Stimulated activated CD8-positive, alpha-beta memory T cell treated with anti-CD3 and anti-CD28 coated beads, Interleukin-7, amount 100 ng/mL, for 4 hours (primary cell): ENCODE measurements at places on chromosomes 6 and 20.

DNA sequence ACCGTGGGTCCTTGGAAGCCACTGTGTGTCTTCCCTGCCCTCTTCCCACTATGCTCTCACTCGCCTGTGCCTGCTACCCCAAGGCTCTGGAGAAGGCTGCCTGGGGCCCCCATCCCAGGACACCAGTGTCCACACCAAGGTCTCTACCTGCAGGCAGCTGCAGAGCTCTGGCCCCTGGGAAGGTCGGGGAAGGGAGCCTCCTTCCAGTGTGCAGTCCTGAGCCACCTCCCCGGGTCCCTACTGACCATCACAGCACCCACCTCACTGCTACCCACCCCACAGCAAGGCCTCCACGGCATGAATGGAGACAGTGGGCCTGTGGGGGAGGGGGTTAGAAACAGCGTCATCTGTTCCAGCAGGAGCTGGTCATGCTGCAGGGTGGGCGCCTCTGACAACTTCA, 35.6 kb downstream of the RBM38 start:
- DNase-seq: no peak

- DNase-seq: no peak
Measured at GRCh38 chr6:78670802-78671201, 196.5 kb upstream of the IRAK1BP1 start.

DNA sequence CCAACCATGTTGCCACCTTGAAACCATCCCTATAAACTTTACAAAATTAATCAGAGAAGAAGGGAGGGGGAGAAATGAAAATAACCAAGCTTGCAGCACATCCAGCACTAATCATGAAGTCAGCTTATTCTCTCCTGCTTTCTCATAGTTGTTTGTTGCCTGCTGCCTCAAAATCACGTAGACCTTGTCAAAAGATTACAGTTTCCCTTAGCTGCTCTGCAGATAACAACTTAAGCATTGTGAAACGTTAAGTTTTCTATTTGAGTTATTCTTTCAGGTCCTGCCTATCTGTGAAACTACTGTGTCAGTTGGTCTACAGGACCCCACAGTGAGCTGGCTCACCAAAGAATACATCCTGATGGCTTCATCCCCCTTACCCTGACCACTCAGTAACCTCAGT, 32.9 kb downstream of the SLC17A4 start:
- no peak for DNase-seq

DNA sequence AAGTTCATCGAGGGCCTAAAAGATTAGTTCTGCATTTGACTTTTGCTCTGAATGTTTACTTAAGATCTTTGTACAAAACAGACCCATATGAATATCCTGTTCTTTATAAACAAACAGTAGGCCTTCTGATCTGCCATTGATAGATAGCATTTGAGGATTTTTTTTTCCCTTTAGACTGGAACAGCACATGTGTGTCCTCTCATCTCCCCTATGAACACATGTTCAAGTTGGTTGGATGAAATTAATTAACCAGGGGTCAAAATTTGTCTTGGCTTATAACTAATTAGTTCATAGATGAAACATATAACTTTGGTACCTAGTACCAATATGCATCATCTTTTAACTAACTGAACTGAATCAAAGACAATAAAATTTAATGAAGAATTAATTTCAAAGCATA, 81.3 kb downstream of the AK9 start:
- DNase-seq: no peak

GRCh38 chr6:108363889-108364313, 69.0 kb downstream of the AFG1L start:
- DNase-seq: no peak

- DNase-seq: no peak
Measured at GRCh38 chr20:8454137-8454712, 322.2 kb downstream of the PLCB1 start.

- no peak for DNase-seq
Measured at GRCh38 chr6:146388736-146389364, 154.8 kb upstream of the RAB32 start.

GRCh38 chr6:40779409-40779808, 192.2 kb upstream of the LRFN2 start:
- DNase-seq: no peak

GRCh38 chr20:7609251-7609650, 331.0 kb downstream of the HAO1 start:
- DNase-seq: no peak

- no peak for DNase-seq
Measured at GRCh38 chr20:40748182-40748581, 59.1 kb upstream of the MAFB start.

DNA sequence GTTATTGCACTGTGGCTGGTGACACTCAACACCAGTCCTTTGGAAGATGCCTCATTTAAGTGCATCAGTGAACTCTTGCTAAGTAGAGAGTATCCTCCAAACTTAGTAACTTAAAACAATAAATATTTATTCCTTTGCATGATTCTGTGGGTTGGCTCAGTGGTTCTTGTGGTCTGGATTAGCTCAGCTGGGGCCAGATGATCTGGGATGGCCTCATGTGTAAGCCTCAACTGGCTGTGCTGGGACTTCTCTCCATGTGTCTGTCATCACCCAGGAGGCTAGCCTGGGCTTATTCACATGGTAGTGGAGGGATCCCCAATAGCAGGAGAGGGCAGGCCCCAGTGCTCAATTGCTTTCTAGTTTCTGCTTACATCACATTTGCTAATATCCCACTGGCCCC, 8.3 kb downstream of the LRRN4 start:
- DNase-seq: no peak

- DNase-seq: no peak
Measured at GRCh38 chr6:156870924-156871539, 93.9 kb downstream of the ARID1B start.

DNA sequence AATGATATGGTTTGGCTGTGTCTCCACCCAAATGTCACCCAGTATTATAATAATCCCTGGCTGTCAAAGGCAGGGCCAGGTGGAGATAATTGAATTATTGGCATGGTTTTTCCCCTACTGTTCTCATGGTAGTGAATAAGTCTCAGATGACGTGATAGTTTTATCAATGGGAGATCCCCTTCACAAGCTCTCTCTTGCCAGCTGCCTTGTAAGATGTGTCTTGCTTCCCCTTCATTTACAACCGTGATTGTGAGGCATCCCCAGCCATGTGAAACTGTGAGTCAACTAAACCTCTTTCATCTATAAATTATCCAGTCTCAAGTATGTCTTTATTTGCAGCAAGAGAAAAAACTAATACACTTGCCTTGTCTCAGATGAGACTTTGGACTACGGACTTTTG, 907.3 kb upstream of the MANEA start:
- no peak for DNase-seq

GRCh38 chr20:45407067-45407745, 883 bp upstream of the DBNDD2 start:
- DNase-seq: no peak

DNA sequence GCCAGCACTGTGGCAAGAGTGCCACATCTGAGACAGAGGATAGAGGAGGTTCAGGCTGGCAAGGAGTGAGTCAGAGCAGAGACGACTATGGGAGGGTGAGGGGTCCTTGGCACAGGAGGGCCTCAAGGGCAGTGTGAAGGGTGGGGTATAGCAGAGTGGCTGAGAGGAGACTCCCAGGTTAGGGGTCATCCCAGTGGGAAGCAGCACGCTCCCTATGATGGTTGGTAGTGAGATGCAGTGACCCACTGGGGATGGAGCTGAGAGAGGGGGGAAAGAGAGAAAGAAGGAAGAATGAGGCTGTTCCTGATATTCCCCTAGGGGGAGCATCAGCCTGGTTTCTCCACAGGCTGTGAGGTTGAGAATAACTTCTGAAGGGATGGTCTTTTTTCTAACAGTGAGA, 97.3 kb downstream of the INSM1 start:
- no peak for DNase-seq

DNA sequence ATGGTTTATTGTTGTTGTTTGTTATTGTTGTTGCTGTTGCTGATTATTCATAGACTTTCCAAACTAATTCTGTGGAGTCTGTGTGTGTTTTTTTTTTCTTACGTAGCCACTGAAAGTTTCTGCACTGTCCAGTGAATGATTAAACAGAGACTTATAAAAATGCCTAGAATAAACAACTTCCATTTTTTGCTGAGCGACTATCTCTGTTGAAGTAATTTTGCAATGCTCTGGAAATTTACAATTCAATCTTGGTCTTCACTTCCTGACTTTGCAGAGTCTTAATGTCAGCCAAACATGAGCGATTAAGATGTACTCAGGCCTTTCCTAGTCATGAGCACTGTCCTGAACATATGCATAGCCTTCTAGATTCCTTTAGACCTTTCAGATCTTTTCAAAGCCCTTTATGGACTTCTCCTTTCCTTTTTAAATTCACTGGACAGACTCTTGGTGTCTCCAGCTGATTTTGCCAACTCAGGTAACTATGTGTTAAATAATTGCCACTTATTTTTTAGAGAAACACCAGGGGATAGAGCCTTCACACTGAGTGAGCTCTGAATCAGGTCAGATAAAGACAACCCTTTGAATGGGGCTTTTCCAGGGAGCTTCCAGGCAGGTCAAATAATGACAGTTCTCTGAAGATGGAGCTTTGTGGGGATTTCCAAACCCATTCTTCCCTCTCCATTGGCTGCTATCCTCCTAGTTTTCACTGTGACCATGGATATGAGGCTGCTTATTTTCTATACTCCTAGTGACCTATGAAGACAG, 622.8 kb upstream of the EPHA7 start:
- no peak for DNase-seq
